ENCODE measurements at places on chromosomes 1 and 21. TPM values are rescaled to one million over a fixed set of nuclear protein-coding genes. Genes with fewer than 3 reads are reported as not detected.

The TAF13 gene
- 44.6 TPM for total RNA-seq

- DNase-seq, result no peak
Observed at GRCh38 chr1:190906206-190906725, 428.6 kb upstream of the BRINP3 start.

- DNase-seq, result no peak
Observed at GRCh38 chr1:184465489-184466146, 78.8 kb downstream of the C1orf21 start.

The EXOSC10 gene
- 41.3 TPM for total RNA-seq

The CATSPERE gene
- 1.4 TPM for total RNA-seq

The AQP10 gene
- total RNA-seq, result not detected

DNA sequence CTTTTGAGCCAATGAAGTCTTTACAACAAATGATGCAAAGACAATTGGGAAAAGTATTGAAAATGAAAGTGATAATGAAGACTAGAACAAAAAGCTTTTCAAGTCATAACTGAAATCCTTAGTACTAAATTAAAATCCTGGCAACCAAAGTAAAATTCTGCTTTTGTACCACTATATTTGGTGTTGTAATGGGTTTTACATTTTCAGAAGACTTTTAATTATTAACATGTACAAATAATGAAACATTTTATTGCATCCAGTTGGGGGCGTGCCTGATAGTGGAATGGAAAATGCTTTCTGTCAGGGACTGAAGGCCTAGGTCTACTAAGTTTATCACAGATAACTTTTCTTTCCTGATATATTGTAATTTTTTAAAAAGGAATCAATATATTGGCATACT, 89.4 kb downstream of the SDCCAG8 start:
- DNase-seq, result no peak

The LRRC53 gene
- not detected for total RNA-seq

DNA sequence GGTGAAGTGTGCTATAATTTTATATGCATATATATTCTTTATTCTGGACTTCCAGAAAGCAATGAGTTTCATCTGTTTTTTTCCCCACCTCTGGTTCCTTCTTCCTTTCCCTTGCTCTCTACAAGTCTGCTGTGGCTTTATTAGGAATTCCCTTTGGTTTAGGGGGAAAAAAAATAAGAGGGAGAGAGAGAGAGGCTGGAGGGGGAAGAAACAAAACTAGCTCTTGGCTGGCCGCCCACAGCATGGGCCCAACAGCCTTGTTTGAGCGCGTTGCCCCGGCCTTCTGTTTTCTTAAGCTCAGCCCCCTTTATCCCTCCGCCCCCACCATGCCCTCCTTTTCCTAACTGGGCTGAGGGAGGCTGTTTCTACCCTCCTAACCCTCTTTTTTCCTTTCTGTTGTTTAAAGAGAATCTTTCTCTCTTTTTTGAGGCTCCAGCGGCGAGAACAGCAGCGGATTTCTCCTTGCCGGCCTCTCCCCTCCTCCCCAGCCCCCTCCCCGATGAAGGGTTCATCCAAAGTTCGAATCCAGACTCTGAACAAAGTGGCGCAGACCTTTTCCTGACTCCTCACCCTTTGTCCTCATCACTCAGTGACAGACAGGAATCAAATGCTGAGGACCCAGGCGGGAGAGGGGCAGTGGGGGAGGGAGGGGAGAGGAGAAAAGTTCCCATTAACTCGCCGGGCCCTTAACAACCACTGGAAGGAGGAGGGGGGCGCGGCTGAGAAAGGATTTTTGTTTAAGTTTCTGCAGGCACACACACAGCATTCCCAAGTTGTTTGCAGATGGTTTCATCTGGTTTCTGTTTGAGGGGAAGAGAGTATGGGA, 29.7 kb downstream of the PBX1 start:
- DNase-seq, result peak; percentile 93

DNA sequence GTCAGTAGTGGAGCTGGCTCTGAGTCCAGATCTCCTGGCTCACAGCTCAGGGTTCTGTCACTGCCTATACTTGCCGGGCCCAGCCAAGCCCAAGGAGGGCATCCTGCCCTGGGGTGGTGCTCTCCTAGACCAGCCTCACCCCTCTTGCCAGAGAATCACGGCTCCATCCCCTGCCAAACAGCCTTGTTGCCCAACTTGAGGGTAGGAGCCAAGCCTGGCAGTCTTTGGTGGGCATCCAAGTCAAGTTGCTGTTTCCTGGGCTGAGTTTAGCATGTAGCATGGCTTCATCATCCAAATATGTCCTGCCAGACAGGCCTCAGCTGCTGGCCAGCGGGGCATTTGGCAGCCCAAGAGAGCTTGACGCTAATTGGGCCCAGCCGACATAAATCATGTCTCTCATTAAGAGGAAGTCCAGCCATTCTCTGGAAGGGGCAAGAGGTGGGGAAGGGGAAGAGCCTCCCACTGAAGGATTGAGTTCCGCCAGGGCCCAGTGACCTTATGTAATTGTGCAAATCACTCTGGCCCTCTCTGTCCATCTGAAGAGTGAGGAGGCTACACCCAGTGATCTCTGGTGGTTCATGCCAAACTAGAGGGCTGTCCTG, 22.6 kb upstream of the TRABD2B start:
- peak; percentile 79 for DNase-seq

The PPIAL4G gene
- 0.28 TPM for total RNA-seq

DNA sequence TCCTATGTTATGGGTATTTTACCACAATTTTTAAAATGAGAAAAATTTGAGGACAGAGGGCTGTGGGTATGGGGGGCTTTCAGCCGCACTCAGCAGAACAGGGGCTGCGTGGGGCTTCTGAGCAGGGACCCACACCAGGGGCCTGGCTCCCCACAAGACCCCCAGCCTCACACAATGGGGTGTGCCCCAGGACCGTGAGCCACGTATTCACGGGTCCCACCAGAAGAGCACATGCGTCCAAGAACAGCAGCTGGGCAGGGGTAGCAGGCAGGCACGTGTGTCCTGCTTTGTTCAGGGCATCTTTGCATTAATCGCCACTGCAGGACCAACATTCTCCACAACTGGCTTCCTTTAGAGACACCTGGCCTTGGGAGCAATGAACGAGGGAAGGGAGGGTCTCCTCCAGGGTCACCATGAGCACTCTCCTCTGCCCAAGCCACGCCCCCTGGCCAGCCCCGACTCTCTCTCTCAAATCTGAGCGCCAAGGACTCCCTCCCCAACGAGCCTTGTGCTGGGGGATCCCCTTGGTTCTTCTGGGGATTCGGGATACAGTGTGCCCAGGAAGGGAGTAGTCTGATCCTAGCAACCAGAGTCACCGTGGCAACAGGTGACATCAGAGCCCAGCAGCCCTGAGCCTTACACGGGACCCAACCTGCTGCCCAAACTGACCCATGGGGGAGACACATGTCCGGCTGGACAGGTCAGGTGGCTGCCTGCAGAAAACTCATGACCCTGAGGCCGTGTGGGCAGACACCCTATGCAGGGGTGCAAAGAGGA, 7.4 kb upstream of the ARF1 start:
- DNase-seq, result peak; percentile 62

DNA sequence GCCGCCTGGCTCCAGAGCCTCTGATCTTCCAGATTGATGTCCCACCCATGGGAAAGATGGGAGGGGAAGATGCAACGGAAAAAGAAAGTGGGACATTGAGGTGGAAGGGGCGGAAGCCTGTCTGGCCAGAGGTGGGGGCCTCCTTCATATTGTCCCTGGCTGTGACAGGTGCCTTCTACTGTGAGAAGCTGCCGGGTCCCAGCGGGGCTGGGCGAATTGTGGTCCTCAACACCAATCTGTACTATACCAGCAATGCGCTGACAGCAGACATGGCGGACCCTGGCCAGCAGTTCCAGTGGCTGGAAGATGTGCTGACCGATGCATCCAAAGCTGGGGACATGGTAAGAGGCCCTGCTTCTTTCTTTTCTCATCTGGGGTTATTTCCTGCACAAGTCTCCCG, 5.6 kb upstream of the XKR8 start:
- DNase-seq, result no peak

The GNPAT gene
- total RNA-seq, result 51.0 TPM

The NBPF3 gene
- 4.9 TPM for total RNA-seq

The ASTN1 gene
- 0.49 TPM for total RNA-seq

The GBP4 gene
- total RNA-seq, result 3.0 TPM

DNA sequence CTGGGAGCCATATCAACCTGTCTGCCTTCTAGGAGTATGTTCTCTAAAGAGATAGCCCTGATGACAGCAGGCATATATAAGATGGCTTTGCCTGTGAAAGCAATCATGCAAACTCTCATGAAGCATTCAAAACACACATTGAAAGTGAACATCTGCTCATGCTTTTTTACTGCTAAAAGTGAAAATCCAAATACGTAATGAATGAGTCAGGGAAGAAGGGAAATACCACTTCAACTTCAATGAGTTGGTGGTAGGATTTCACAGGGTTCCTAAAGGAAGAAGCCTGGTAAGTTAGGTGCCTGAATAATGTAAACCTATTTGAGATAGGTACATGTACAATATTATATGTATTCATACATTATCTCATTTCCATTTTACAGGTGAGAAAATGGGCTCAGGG, 50.5 kb upstream of the SLFNL1 start:
- DNase-seq, result no peak

The PTTG1IP gene
- 208 TPM for total RNA-seq

GRCh38 chr1:54401799-54402198, 4.4 kb downstream of the SSBP3 start:
- DNase-seq, result no peak

The ATP1A4 gene
- not detected for total RNA-seq

- no peak for DNase-seq
Observed at GRCh38 chr1:192654591-192655251, 18.8 kb downstream of the RGS13 start.

DNA sequence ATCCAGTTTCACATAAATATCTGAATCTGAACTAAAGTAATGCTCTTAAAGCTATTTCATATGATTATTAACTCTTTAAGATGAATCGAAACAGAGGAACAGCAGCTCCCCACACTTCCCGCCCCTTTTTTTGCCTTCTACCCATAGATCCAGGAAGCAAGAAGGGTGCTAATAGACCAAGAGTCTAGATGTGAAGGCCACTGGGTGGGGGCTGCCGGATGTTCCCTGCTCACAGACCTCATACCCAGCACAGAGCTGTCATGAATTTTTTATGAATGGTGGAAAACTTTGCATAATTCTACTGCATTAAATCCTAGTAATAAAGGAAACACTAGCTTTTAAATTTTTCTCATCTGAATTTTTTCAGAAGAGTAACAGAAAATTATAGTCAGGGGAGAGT, 283.9 kb upstream of the SGIP1 start:
- DNase-seq, result no peak

The MCOLN2 gene
- 0.99 TPM for total RNA-seq

DNA sequence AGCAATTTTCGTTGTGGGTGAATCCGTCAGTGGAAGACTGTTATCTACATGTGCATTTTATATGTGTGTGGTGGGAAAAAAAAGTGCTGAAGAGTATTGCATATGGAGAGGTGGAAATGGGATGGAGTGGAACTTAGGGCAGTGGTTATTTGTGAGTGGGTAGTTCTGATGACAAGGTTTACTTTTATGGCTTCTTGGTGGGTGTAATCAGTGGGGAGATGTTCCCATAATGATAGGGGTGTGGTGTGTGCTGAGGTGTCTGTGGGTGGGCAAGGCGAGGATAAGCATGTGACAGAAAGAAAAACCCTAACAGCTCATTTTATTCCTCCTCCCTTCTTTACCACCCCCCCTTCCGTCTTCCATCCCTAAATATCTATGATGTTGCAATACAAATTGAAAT, 288.1 kb downstream of the NUF2 start:
- no peak for DNase-seq

- no peak for DNase-seq
Observed at GRCh38 chr1:160451119-160451858, 50.9 kb downstream of the VANGL2 start.

The ZZZ3 gene
- total RNA-seq, result 58.1 TPM

All from sigmoid colon (tissue), 7 donors.